ENCODE measurements at places on chromosomes 2 and 18. TPM values are rescaled to one million over a fixed set of nuclear protein-coding genes. Genes with fewer than 3 reads are reported as not detected.

Gene CD8B2
- polyA plus RNA-seq, result not detected

Gene ALK
- not detected for polyA plus RNA-seq

GRCh38 chr2:236623816-236624215 lies 54.2 kb downstream of the ACKR3 start:
- no peak for DNase-seq

DNA sequence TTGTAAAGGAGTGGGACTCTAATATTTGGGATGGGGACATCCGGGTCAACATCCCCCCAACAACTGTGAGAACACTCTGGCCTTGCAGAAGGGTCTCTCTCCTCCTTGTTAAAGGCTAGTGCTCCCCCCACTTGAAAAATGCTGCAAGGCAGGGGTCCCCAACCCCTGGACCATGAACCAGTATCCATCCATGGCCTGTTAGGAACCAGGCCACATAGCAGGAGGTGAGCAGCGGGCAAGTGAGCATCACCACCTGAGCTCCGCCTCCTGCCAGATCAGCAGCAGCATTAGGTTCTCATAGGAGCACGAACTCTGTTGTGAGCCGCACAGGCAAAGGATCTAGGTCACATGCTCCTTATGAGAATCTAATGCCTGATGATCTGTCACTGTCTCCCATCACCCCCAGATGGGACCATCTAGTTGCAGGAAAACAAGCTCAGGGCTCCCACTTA lies 243.9 kb upstream of the ID2 start:
- DNase-seq, result no peak

GRCh38 chr2:27320958-27321543 lies 1.8 kb downstream of the MPV17 start:
- DNase-seq, result no peak

- no peak for DNase-seq
Measured at GRCh38 chr2:212737392-212738172, 199.0 kb upstream of the ERBB4 start.
